ENCODE measurements at places on chromosomes 6 and 20. TPM values are rescaled to one million over a fixed set of nuclear protein-coding genes. Genes with fewer than 3 reads are reported as not detected.

The MYLK2 gene
- not detected for total RNA-seq

DNA sequence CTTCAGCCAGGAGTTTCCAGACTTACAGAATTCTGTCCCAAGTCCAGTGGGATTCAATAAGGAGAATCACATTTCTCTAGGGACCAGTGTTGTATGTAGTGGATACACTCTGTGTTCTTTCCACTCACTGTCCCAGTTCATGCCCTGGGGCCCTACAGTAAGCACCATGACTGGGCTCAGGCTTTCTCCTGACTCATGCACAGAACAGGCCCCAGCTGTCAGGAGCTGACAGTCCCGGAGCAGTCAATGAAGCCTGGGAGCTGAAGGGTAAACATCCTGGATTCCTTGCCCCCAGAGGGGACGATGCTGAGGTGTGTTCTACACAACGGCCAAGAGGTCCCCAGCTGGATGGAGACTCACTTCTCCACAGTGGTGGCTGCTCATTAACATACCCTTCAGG lies 40.2 kb upstream of the LRFN2 start:
- H3K27ac ChIP-seq, result no peak overlapping the region
- H3K4me3 ChIP-seq, result no peak overlapping the region
- H3K27me3 ChIP-seq, result no peaks in the 10 kb centered on the region
- H3K36me3 ChIP-seq, result no peaks in the 10 kb centered on the region
- no peak for DNase-seq
- H3K4me1 ChIP-seq, result no peaks in the 10 kb centered on the region

The RNF182 gene
- 0.15 TPM for total RNA-seq

- H3K4me3 ChIP-seq, result peak overlapping the region; percentile 77
- no peak for DNase-seq
- peaks cover 4% of the 10 kb centered on the region for H3K27me3 ChIP-seq
- peaks cover 45% of the 10 kb centered on the region for H3K4me1 ChIP-seq
Measured at GRCh38 chr20:64082820-64083377, 1.3 kb downstream of the LKAAEAR1 start.

GRCh38 chr6:100257793-100258395 lies 206.8 kb downstream of the SIM1 start:
- H3K27me3 ChIP-seq, result no peaks in the 10 kb centered on the region
- no peaks in the 10 kb centered on the region for H3K36me3 ChIP-seq
- H3K4me3 ChIP-seq, result no peak overlapping the region
- H3K27ac ChIP-seq, result no peak overlapping the region

Measured in activated B cell treated with CpG ODN at 0.5 μM for 24 hours (primary cell).